Activated B cell treated with CpG ODN at 0.5 μM for 24 hours (primary cell): ENCODE measurements at places on chromosomes 2 and 18.

DNA sequence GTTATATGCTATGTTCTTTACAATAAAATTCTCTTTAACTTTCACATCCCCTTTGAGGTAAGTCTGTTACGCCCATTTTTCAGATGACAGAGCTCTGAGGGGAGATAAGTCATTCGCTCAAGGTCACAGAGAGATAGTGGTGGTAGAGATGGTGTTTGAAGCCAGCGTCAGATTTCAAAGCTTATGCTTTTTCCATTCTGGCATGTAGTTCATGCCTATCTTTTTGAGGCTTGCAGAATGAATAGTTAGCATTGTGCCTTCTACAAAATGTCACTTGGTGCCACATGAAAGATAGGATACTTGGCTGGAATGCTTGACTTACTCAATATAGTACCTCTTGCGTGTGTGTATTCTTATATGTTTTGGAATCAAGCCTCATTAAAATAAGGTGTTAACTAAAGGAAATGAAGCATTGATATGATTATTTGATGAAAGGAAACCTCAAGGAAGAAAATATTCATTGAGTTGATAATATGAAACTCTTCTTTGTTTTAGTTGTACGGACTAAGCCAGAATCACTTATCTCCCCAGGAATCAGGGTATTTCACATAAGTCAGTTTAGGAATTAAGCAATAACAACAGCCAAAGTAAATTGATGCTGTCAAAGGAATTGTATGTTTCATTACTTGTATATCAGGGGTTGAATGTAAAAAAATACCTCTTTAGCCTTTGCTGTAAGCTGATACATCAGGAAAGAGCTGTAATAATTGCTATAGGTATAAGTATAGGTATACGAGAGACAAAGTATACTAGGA is 15.5 kb downstream of the SPATS2L start:
- DNase-seq = no peak

GRCh38 chr2:102187496-102188150 is 800 bp downstream of the IL1RL2 start:
- no peak for DNase-seq

DNA sequence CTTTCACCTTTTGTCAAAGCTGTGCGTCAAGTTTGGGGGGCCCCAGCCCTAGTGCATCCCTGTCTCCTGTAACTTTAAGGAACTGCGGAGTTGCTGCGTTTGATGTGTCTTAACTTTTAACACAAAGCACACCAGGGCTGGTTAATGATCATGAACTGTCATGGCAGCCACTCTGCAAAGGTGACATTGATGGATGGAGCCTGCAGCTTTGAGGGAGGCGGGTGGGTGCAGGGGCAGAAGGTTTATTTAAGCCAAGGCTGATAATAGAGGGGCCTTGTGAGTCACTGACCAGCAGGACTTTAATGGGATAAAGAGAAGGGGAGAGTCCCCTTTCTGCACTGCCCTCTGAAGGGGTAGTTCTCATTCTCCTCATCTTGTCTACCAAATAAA is 190.2 kb upstream of the GATA6 start:
- DNase-seq = no peak

GRCh38 chr18:10490401-10491165 is 35.2 kb upstream of the NAPG start:
- DNase-seq = peak; percentile 53

DNA sequence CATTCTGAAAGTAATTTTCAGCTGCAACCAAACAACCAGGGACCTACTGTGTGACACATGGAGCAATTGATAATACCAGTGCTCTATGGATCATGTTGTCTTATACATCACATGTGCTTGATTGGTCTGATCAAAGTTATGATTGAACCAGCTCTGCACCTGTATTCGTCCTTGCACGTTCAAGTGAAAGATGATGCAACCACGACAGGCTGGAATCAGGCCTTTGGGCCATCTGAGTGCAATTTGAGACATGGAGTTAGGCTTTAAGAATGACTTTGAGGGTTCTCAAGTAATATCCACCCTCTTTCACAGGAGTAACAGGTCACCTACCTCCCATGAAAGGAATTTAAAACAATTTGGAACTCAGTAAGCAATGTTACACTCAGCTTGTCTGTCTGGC is 165.2 kb downstream of the SLC8A1 start:
- DNase-seq = no peak

- no peak for DNase-seq
Observed at GRCh38 chr2:85702172-85702571, 8.0 kb downstream of the GNLY start.

GRCh38 chr18:5518899-5519371 is 24.9 kb downstream of the EPB41L3 start:
- DNase-seq = no peak

- no peak for DNase-seq
Observed at GRCh38 chr2:218010140-218010983, 7.6 kb upstream of the TNS1 start.

DNA sequence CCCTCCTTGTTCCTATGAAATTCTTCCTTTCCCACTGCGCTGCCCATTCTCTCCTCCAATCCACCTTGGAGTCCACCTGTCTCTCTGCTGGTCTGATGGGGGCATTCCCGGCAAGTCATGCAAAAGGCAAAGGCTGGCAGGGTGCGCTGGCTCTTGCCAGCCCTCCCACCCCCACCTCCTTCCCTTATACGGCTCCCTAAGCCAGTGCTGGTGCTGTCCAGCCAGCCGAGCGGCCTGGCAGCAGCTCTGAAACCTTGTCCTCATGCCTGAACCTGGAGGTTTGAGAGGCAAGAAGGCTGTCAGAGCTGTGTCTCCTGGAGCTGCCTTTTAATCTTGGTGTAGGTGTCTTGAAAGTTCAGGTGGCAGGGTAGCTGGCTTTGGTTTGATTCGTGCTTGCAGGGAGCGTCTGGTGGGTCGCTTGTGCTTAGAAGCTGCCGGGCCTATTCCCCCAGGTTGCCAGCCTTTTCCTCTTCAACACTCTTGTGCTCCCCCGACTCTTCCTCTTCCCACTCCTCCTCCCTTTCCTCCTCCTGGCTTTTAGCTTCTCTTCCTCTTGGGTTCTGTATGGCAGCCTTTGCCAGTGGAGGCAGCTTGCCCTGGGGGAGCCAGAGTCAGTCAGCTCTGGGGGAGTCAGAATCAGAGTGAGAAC is 748 bp downstream of the LIPG start:
- no peak for DNase-seq

GRCh38 chr2:240519396-240520129 is 38.2 kb downstream of the ANKMY1 start:
- DNase-seq = no peak

DNA sequence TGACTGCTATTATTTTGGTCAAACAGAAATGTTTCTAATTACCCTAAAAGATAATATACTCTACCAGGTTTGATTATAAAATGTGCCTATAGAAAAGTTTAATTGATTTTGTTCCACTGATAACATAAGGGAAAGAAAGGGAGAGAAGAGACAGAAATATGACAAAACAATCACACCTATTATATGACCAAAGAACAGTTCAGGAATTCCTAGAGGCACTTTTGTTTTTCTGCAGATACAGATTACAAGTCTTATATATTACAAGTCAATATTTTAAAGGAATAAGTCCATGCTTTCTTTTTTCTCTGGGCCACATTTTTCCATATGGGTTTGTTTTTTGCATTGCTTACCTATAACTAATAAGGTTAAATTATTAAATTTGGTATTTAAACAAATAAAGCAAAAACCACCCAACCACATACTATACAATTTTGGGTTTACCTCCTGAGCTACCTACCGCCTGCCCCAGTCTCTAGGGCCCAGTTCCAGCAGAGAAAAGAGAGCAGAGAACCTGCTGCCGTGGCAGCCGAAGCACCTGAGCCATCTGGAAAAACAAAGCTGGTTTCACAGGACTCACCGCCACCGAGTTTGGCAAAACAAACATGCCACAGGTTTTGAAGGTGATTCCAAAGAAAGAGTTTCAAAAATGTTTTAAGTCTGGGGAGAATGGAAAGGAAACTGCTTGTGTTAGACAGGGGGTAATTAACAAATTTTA is 92.1 kb downstream of the DYM start:
- no peak for DNase-seq

GRCh38 chr2:191488135-191488534 is 189.8 kb upstream of the NABP1 start:
- DNase-seq = no peak

DNA sequence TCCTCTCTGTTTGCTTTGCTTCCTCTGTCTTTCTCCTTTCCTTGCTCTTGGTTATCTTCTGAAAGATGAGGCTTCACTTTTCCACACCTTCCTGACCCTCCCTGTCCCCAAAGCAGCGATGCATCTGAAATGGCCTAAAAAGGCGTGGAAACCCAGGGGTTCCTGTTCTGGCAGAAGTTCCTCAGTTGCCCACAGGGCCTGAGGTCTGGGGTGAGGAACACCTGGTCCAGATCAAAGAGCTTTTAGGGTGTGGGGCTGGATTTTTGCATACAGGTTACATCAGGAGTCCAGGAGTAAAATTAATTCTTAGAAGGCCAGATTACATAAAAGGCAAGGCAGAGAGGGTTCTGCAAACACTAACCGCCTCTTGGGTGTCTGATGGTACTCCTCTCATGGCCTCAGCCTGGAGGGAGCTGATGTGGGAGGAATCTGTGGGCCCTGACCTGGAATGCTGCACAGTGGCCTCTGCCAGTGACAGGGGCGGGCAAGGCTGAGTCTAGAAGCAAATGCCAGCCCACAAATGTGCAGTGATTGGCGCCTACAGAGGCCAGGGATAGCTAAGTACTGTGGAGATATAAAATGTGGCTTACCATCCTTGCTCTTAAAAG is 41.8 kb downstream of the INPP4A start:
- DNase-seq = no peak

- no peak for DNase-seq
Observed at GRCh38 chr18:10374636-10375293, 79.7 kb upstream of the APCDD1 start.

GRCh38 chr2:168215813-168216212 is 31.6 kb downstream of the STK39 start:
- DNase-seq = no peak

DNA sequence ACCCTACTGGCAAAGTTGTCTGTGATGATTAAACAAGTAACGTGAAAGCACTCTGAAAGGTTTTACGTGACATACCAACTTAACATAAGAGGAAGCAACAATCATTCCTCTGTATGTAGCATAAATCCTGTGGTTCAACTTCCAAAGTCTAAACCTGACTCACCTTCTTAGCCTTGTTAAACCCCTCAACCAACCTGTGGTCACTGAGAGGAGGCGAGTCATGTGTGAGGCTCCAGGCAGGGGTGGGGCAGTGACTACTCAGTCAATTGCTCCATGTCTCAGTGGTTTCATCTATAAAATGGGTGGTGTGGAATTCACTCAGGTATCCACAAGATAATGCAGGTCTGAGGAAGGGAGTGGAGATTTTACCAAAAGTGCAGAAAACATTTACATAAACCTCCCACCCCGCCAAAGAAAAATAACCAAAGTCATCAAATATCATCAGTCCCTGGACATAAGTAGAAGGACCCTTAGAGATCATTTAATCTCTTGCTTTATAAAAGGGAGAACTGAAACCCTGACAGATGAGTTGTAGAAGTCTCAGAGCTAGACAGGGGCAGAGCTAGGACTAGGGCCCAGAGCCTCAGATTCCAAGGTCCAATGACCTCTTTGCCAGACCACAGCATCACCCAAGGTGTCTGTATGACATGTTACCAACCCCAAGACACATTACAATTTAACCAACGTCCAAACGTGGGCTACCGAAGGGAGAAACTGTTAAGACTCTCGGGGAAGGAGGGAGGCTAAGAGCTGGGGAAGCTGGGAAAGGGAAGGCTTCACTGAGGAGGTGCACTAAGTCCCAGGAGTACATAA is 3.7 kb upstream of the PCBP1 start:
- DNase-seq = no peak

- no peak for DNase-seq
Observed at GRCh38 chr18:78423811-78424210, 555.8 kb upstream of the SALL3 start.

- DNase-seq = no peak
Observed at GRCh38 chr2:128368437-128369107, 49.9 kb upstream of the HS6ST1 start.

DNA sequence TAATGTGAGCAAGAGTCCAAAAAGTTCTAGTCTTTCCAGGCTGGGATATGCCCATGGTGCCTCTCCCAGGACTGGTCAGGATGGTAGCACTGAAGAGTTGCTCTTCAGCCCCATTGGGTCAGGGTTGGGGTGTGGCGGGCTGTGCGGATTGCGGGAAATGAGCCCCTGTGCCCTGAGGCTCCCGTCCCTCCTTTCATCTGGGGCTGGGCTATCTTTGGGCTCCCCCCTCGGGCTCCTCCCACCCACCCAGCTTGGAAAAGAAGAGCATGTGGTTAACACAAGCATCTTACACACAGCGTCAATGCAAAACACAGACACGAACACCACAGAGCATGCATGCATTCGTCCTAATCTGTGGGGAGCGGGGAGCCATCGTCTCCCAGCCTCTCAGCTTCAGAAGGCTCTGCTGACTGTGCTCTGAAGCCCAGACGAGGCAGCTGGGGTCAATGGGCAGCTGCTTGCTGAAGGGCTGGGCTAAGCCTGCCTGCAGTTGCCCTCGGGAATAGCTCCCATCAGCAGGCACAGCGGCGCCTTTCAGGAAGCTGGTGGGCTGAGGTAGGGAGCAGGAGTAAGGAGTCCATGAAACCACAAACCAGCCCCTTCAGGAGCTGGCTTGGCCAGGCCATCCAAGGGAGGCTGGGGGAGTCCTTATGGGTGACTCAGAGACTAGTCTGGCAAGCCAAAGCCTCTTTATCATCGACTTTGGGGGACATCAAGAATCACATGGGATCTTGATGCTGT is 112.9 kb downstream of the CLIP4 start:
- no peak for DNase-seq

DNA sequence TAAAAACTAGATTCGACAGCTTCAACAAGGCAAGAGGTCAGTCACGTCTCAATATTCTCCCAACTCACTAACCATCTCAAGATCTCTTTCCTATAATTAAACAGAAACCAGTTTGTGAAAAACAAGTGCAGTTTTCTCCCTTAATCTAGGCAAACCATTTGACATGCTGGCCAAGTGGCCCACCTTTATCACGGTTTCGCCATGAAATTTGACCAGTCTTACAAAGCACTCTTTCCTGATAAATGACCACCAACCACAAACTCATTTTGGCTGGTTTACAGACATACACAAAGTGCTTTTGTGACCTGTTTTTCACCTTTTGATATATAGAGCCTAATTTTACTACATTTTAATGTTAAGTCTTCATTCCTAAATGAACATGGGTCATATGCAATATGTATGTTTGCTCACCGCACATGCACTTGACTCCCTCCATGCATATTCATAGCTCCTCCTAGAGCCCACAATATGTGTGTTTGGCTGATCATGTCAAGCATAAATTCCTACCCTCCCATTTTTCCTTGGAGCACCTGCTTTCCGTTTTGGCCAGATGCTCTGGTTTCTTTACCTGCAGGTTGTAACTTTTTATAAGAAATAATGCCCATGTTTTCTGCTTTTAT is 385.1 kb downstream of the RAD51AP2 start:
- DNase-seq = no peak

DNA sequence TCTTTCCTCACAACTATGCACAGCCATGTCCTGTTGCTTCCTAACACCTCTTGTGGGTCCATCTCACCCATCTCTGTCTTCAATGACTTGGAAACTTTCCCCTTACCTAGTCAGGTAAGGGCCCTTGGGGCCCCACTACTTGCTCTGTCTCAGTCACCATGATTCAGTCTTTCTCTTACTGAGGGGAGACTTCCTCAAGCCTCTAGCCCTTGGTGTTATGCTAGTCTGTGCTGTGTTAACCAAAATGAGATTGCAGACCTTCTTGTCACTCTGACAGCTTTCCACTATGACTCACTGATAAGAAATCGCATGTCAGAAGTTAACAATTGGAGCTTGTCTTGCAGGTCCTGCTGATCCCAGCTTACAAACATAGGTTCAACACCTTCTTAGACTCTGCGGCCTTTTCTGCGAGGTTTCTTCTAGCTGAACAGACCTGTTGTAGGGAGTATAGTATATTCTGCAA is 65.3 kb downstream of the WDR75 start:
- no peak for DNase-seq
